ENCODE measurements at places on chromosomes 7 and 10.

DNA sequence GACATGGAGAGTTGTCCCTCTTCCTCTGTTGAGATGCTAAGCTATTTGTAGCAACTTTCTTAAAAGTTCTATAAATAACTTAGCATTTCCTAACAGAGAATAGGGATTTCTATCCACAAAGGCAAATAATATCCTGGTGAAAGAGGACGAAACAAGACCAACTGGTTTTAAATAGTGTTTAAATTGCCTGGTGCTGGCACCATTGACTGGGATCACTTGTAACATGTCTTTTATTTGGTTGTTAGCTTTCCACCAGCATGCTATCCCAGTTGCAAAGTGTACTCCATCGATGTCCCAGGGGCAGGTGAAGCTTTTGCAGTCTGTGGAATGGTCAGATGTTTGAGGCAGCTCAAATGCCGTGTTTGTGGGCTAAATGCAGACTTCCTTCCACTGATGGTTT is 3.7 kb downstream of the SUFU start:
- no peak for DNase-seq

DNA sequence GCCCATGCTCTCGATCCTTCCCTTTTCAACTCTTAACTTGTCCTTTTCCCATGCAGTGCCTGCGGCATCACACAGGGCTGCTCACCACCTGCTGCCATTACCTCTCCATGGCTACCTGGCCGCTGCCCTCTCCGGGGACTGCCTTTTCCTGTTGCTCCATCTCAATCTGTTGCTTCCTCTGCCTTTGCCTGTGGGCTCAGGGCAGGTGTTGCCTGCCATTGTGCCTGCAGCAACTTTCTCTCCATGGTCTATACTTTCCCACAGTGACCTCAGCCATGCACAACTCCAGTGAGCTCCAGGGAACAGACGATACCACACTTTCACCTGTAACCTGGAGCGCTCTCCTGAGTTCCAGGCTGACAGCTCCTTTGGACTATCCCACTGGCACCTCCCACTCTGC is 3.2 kb downstream of the DNAJB12 start:
- DNase-seq = no peak

DNA sequence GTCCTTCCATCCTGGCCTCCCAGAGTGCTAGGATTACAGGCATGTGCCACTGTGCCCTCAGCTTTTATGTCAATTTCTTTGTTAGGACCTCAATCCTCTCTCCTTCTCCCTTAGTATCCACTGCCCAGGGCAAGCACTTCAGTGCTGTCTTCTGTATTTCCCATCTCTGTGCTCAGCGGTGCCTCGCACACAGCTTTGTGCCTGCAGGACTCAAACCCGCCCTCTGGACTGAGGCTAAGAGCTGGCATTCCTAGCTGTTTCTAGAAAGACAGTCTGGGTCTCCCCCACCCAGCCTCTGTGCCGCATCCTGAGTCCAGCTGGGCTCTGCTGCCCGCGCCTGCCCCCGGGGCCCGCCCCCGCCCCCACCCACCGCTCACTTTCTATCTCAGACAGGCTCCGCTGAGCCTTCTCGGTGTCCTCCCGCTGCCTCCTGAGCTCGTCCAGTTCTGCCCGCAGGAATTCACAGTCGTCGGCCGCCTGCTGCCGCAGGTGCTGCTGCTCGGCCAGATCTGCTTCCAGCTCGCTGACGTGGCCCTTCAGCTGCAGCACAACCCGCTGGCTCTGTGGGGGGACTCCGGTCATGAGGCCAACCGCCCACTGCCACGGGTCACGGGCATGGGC is 67.3 kb downstream of the SPDYE5 start:
- DNase-seq = no peak

DNA sequence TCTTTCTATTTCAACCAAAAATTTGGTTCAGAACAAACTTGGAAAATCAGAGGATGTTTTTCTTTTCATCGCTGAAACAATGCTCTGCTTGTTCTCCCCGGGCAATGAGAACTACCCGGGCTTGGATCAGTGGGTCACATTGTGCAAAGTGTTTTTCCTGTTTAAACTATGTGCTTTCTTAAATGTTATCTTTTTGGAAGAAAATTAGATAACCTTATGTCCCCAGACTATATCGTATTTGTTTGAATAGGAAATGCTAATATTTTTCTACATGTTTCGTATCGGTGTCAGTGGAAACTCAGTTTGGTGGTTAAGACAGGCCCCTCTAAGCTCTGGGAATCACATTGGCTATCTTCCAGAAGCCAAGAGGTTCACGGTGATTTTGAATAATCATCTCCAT is 319.5 kb upstream of the NFE2L3 start:
- no peak for DNase-seq

GRCh38 chr10:102379383-102379782 is 16.1 kb upstream of the NFKB2 start:
- no peak for DNase-seq

GRCh38 chr7:114806590-114807162 is 115.2 kb upstream of the MDFIC start:
- no peak for DNase-seq

- peak; percentile 69 for DNase-seq
Measured at GRCh38 chr10:6148251-6148701, 54.5 kb upstream of the PFKFB3 start.
